Thymus (tissue), 14 donors: ENCODE measurements at places on chromosomes 6 and 20. TPM values are rescaled to one million over a fixed set of nuclear protein-coding genes. Genes with fewer than 3 reads are reported as not detected.
A peak's percentile ranks its signal among the peaks of the same experiment; 100 is the strongest.

GRCh38 chr6:33426590-33427511 lies 7.0 kb downstream of the SYNGAP1 start:
- H3K4me3 ChIP-seq = peak overlapping the region; percentile 84
- peak overlapping the region; percentile 91 for H3K27ac ChIP-seq
- DNase-seq = no peak
- no peaks in the 10 kb centered on the region for H3K27me3 ChIP-seq
- no peaks in the 10 kb centered on the region for H3K36me3 ChIP-seq

- no peaks in the 10 kb centered on the region for H3K4me1 ChIP-seq
- H3K4me3 ChIP-seq = no peak overlapping the region
- no peak overlapping the region for H3K27ac ChIP-seq
- H3K27me3 ChIP-seq = no peaks in the 10 kb centered on the region
- no peak for DNase-seq
- no peaks in the 10 kb centered on the region for H3K36me3 ChIP-seq
Observed at GRCh38 chr6:127608554-127609270, 31.7 kb downstream of the C6orf58 start.

Gene SLPI
- 28.0 TPM for total RNA-seq

GRCh38 chr20:62485062-62485700 lies 9.4 kb upstream of the GATA5 start:
- no peaks in the 10 kb centered on the region for H3K36me3 ChIP-seq
- H3K27me3 ChIP-seq = peaks cover 98% of the 10 kb centered on the region
- no peak overlapping the region for H3K4me3 ChIP-seq
- H3K4me1 ChIP-seq = no peaks in the 10 kb centered on the region
- DNase-seq = no peak
- H3K27ac ChIP-seq = no peak overlapping the region

Gene THBD
- total RNA-seq = 1.6 TPM

Gene RAB44
- total RNA-seq = 0.28 TPM

DNA sequence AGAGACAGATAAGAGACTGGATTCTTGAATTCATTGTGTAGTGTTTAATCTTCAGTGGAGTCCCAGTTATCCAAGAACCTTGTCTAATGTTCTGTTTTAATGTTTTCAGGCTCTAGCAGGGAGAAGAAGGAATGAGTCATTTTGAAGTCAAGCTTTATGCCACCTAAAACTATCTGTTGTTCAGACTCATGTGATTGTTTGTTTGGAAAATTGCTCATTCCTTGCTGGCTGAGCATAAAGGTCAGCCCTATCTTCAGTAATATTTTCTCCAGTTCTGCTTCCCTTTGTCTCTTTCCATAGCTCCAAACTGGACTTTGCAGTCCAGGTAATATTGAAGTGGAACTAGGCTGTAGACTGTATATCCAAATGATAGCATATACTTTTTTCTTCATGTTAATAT lies 34.2 kb downstream of the CLVS2 start:
- no peak overlapping the region for H3K4me3 ChIP-seq
- H3K27me3 ChIP-seq = no peaks in the 10 kb centered on the region
- DNase-seq = no peak
- H3K27ac ChIP-seq = no peak overlapping the region
- no peaks in the 10 kb centered on the region for H3K36me3 ChIP-seq

DNA sequence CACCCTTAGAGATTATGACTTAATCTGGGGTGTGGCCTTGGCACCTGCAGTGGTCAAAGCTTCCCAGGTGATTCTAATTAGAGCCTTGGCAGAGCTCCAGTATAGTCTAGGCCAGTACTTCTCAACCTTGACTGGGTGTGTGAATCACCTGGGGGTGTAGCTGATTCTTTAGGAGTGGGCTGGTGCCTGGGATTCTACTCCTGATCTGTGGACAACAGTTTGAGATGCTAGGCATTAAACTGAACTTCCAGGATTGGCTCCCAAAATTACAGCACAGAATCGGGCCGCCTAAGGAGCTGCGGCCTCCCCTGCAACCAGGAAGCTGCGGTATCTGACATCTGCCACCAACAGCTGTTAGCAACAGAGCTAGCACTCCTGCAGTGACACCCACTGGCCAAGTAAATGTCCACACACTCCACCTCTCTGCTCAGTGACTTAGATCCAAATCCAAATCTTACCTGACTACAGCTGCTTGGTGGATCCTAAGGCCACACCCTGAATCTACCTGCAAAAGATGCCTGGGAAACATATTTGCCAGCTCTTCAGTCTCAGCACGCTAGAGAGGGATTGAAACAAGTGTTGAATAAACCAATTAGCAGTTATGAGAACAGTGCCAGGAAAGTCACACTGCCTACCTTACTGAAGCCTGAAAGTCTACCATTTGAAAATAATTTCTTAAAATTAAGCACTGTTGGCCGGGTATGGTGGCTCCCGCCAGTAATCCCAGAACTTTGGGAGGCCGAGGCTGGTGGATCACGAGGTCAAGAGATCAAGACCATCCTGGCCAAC lies 126.7 kb downstream of the UNC5CL start:
- H3K36me3 ChIP-seq = no peaks in the 10 kb centered on the region
- H3K4me3 ChIP-seq = no peak overlapping the region
- DNase-seq = peak; percentile 18
- no peaks in the 10 kb centered on the region for H3K4me1 ChIP-seq
- H3K27ac ChIP-seq = no peak overlapping the region

Gene MAP1LC3A
- total RNA-seq = 6.8 TPM

DNA sequence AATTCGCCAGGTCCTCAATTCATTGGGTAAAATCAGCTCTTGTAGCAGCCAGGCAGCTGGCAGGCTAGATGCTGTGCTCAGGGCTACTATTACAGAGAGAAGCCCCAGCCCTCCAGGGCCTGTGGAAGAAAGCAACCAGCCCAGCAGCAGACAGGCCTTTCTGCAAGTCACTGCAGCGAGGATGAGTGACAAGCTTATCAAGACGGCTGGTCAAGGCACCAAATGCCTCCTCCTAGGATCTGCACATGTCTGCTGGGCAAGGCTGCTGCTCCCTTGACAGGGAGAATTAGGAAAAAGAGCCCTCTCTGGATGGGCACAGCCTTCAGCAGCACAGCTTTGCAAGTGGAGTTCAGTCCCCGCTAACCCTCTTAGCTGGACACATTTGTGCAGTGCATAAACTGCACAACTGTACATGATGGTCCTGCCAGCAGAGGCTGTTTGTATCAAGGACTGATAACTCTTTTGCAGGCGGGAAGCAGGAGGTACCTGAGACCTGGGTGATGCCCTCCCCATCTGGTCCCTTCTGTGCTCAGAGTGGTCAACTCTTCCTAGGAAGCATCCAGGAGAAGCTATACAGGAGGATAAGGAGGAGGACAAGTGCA lies 89.9 kb downstream of the CDC5L start:
- peaks cover 2% of the 10 kb centered on the region for H3K4me1 ChIP-seq
- DNase-seq = no peak
- no peak overlapping the region for H3K4me3 ChIP-seq

Gene RBBP9
- total RNA-seq = 12.7 TPM

- H3K4me3 ChIP-seq = no peak overlapping the region
- DNase-seq = peak; percentile 40
- no peaks in the 10 kb centered on the region for H3K36me3 ChIP-seq
- peaks cover 6% of the 10 kb centered on the region for H3K27me3 ChIP-seq
- no peak overlapping the region for H3K27ac ChIP-seq
Observed at GRCh38 chr6:166097914-166098522, 69.6 kb downstream of the TBXT start.

Gene CCM2L
- total RNA-seq = 0.76 TPM

- no peaks in the 10 kb centered on the region for H3K4me1 ChIP-seq
- DNase-seq = no peak
- no peak overlapping the region for H3K4me3 ChIP-seq
- no peak overlapping the region for H3K27ac ChIP-seq
Observed at GRCh38 chr6:73234733-73235132, 9.4 kb upstream of the KHDC1L start.

- H3K4me3 ChIP-seq = no peak overlapping the region
- no peaks in the 10 kb centered on the region for H3K4me1 ChIP-seq
- H3K27ac ChIP-seq = no peak overlapping the region
- no peaks in the 10 kb centered on the region for H3K27me3 ChIP-seq
- no peaks in the 10 kb centered on the region for H3K36me3 ChIP-seq
Observed at GRCh38 chr20:50595433-50595895, 85.3 kb downstream of the PTPN1 start.

- DNase-seq = no peak
- no peak overlapping the region for H3K27ac ChIP-seq
- H3K27me3 ChIP-seq = no peaks in the 10 kb centered on the region
- H3K4me1 ChIP-seq = peaks cover 45% of the 10 kb centered on the region
- H3K4me3 ChIP-seq = no peak overlapping the region
Observed at GRCh38 chr6:158043008-158043407, 61.3 kb downstream of the SYNJ2 start.

DNA sequence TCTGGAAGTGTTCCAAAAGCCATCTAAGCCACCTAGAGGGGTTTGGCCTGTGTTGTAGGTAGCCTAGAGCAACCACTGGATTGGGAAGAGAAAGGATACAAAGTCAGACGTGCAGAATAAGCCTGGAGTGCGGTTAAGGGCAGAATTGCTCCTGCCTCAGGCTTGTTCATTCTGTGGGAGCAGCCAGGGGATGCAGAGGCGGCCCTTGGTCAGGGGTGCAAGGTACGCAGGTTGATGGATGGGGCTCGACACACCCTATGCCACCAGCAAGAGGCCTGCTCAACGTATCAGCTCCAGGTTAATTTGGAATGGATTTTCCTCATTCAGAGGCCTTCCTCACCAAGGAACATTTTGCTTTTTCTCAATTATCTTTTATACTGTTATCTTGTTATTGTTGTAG lies 129.8 kb downstream of the SLC23A2 start:
- H3K4me1 ChIP-seq = no peaks in the 10 kb centered on the region
- no peak for DNase-seq
- H3K4me3 ChIP-seq = no peak overlapping the region
- no peak overlapping the region for H3K27ac ChIP-seq
- H3K36me3 ChIP-seq = peaks cover 43% of the 10 kb centered on the region

Gene PNPLA1
- 0.09 TPM for total RNA-seq

Gene TRIM15
- total RNA-seq = 0.19 TPM

Gene MARCKS
- 94.5 TPM for total RNA-seq

DNA sequence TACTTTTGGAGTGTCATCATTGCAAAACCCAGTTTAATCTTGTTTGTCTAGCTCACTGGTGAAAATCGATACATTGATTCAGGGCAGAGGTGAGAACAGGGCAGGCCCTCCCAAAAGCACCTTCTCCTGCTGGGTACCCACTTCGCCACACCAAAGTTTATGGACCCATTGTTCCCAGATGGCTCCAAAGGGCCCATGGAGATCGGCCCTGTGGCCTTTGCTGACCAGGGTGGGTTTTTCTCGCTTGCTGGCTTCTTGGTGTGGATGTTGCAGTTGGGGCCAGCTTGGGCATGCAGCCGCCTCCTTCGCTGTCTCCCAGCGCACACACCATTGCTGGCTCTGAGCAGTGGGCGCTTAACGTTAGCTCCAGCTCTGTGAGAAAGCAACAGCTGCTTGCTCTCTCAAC lies 178.1 kb upstream of the PDE10A start:
- no peak overlapping the region for H3K4me3 ChIP-seq
- peaks cover 8% of the 10 kb centered on the region for H3K27me3 ChIP-seq
- H3K27ac ChIP-seq = no peak overlapping the region
- DNase-seq = no peak
- H3K4me1 ChIP-seq = no peaks in the 10 kb centered on the region

Gene EYA2
- 11.1 TPM for total RNA-seq

- H3K4me3 ChIP-seq = no peak overlapping the region
- no peak overlapping the region for H3K27ac ChIP-seq
Observed at GRCh38 chr20:24395151-24395550, 74.3 kb upstream of the SYNDIG1 start.

DNA sequence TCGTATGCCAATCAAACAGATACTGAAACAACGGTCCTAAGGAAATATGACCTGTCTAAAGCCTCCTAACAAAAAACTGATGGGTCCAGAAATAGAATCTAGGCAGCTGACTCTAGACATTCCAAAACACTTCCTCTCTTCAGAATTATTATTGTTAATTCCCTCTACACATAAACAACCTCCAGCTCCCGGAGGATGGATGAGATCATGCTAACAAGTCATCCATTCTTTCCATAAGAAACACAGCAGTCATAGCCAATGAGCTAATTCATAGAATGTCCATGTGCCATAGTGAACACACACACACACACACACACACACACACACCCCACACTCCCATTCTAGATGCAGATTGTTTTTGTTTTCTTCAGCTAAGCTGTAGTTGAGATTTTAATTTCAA lies 44.3 kb downstream of the HDGFL1 start:
- no peak for DNase-seq
- no peaks in the 10 kb centered on the region for H3K4me1 ChIP-seq
- no peak overlapping the region for H3K4me3 ChIP-seq
- H3K27me3 ChIP-seq = no peaks in the 10 kb centered on the region
- no peaks in the 10 kb centered on the region for H3K36me3 ChIP-seq
- H3K27ac ChIP-seq = no peak overlapping the region

DNA sequence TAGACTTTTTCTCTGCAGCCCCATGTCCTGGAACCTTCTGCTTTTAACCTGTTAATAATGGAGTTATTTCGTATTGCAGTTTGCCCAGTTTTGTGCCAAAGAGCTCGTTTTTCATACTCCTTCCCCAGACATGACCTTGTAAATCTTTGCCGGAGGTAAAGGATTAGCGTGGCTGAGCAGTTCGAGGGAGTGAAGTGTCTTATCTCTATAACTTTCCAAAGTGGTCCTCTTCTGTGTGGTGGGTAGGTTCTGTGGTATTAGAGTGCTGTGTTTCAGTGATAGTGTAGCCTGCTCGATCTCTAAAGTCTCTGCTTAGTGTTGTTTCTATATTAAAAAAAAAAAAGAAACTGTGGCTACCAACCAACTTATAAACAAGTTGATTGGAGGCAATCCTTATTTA lies 67.5 kb downstream of the FARS2 start:
- H3K36me3 ChIP-seq = no peaks in the 10 kb centered on the region
- no peaks in the 10 kb centered on the region for H3K4me1 ChIP-seq
- H3K27ac ChIP-seq = no peak overlapping the region

DNA sequence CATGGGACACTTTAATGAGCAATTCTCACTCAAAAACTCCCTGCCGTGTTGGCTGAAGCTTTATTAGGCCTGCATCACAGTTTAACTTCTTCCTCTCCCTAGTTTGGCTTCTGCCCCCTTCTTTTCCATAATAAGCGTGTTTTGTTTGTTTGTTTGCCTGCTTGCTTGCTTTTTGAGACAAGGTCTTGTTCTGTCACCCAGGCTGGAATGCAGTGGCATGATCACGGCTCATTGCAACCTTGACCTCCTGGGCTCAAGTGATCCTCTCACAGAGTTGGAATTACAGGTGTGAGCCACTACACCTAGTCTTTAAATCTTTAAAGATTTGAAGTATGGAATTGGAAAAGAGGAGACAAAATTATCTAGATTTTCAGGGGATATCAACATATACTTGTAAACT lies 25.4 kb upstream of the DNAAF9 start:
- H3K4me3 ChIP-seq = no peak overlapping the region
- no peaks in the 10 kb centered on the region for H3K27me3 ChIP-seq
- no peak for DNase-seq
- H3K36me3 ChIP-seq = no peaks in the 10 kb centered on the region

- no peak overlapping the region for H3K27ac ChIP-seq
- H3K4me1 ChIP-seq = peaks cover 17% of the 10 kb centered on the region
- H3K4me3 ChIP-seq = no peak overlapping the region
Observed at GRCh38 chr6:34806738-34807453, 15.0 kb downstream of the BLTP3A start.

GRCh38 chr20:61977419-61977786 lies 88.3 kb downstream of the TAF4 start:
- H3K36me3 ChIP-seq = peaks cover 21% of the 10 kb centered on the region
- H3K27ac ChIP-seq = no peak overlapping the region
- no peak for DNase-seq
- no peak overlapping the region for H3K4me3 ChIP-seq
